SJCRH30 (cell line): ENCODE measurements at places on chromosomes 2 and 18. TPM values are rescaled to one million over a fixed set of nuclear protein-coding genes. Genes with fewer than 3 reads are reported as not detected.

Gene MYL1
- total RNA-seq = 2.2 and 3.3 TPM in 2 replicates

DNA sequence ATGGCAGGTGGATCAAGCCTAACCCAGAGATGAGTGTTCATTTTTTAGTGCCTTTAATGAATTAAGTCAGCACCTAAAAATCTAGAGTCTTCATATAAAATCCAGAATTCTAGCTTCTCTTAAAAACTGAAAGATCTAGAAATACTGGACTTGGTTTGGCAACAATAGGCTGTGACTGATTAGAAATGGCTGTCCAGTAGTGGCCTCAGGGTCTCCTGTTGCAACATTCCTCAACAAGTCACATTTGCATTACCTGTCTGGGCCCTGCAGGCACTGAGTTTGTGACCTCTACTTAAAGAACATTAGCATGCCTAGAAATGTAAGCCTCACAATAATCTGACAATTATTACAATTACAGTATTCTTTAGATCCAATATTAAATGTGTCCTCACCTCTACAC, 33.1 kb downstream of the MBD2 start:
- H3K36me3 ChIP-seq = no peaks in the 10 kb centered on the region
- no peaks in the 10 kb centered on the region for H3K4me1 ChIP-seq
- H3K27ac ChIP-seq = no peak overlapping the region
- DNase-seq = no peak

DNA sequence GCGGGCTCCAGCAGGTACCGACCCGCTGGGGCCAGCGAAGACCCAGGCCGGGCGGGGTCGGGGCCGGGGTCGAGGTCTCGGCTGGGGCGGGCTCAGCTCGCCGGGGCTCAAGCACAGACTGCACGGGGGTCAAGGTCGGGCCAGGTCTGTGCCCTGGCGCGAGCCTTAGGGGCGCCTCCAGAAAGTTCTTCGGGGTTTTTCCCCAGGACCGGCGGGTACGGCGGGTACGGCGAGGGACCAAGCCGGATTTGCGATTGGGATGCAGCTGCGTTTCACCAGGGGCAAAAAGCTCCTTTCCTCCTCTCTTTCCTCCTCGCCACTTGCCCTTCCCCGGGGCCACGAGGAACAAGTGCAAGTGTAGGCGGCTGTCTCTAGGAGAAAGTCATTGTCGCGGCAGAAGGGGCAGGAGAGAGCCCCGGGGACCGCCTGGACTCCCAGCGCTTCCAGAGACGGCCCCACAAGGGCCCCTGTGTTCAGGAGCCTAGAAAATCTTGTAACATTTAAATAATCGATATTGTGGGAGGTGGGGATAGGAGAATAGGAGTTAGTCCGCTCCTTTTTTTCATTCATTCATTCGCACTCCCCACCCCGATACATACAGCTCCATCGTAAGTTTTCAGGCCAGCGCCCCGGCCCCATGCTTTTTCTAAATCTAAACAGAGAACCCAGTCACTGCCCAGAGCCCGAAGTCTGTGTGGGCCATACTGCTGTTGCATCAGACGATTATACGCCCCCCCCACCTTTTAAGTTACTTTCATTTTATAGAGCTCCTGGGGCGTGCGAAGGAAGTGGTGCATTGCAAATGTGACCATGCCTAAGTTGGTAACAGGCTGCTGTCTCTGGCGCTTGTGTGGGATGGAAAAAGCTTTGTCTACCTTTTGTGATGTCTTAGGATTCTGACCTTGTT, 679 bp downstream of the PMAIP1 start:
- peaks cover 5% of the 10 kb centered on the region for H3K4me1 ChIP-seq
- H3K36me3 ChIP-seq = no peaks in the 10 kb centered on the region; the same call in 1 of the 2 replicates
- peak overlapping the region; percentile 71 for H3K4me3 ChIP-seq
- H3K27me3 ChIP-seq = no peaks in the 10 kb centered on the region
- peak overlapping the region; percentile 88 for H3K27ac ChIP-seq

Gene CIAO1
- 59.2 and 59.9 TPM in 2 replicates for total RNA-seq

Gene CHN1
- total RNA-seq = 66.2 and 71.8 TPM in 2 replicates

DNA sequence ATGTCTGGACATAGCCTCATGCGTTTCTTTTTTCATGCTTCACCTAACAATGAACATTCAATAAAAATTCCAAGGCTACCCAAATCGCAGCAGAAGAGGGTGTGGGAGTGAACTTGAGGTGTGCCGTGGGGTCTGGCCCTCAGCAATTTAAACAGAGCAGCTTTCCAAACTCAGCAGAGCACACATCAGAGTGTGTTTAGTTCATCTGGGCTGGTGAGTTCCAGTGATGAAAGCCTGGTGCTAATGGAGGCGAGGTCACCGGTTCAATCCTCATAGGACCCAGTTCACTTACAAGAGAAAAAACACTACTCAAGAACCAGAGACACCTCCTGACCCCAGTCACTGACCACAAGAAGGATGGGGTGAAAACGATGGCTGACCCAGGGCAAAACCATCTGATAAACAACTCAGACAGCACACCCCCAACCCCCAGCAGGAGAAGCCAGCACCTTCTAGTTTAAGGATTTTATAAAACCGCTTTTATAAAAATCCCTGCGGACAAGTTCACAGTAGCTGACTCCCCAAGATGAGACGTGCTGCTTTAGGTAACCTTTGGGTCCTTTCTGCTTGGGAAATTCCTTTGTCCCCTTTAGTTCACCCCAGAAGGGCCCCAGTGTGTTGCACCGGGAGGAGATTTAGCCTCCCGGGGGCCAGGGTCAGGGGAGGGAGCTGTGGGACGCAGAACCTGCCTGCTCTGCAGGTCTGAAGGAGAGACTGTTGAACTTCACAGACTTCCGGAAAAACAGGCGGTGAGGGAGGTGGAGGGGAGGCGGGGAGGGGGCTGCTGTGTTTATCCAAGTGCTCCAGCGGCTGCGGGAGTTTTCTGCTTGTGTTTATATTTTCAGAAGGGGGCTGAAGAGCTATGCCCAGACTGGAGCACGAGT, 152.7 kb upstream of the SOX11 start:
- DNase-seq = peak; percentile 56
- peak overlapping the region; percentile 51 for H3K4me3 ChIP-seq
- H3K27me3 ChIP-seq = no peaks in the 10 kb centered on the region

- H3K27ac ChIP-seq = no peak overlapping the region
- no peak overlapping the region for H3K4me3 ChIP-seq
- peak; percentile 13 for DNase-seq
Measured at GRCh38 chr2:221145396-221145795, 426.7 kb downstream of the EPHA4 start.

Gene EVX2
- not detected in 2 replicates for total RNA-seq
